CMK (cell line): ENCODE measurements at places on chromosomes 7 and 10.

- no peak for DNase-seq
These were observed 44.1 kb downstream of the VSTM4 start for GRCh38 chr10:49071160-49071761.

- no peak for DNase-seq
These were observed 126.6 kb downstream of the CCDC71L start for GRCh38 chr7:106534271-106534846.

DNA sequence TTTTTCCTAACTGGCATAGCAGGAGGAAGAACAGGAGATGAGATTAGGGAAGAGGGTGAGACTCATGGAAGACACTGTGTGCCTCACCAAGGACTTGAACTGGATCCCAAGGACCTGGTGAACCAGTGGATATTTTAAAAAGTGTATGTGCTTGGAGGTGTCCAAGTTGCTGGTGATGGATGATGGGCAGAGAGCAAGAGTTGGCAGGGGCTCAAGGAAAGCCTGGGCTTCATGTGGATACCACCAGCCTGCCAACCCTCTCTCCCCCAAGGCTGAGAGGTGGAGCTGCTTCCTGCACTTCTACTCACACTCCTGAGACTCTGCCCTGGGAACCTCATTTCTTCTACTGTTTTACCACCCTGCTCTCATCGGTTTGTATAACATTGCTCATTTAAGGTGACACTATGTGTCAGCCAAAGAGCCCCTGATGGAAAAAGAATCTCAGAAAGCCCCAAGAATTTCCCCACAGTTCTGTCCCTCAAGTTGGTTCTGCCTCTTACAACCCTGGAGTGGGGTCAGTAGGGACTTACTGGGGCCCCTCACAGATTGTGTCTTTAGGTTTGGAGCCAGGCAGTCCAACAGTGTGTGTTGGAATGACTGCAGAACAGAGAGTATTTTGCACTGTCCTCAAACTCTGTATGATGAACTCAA, 56.2 kb upstream of the PDCD4 start:
- DNase-seq = no peak

GRCh38 chr10:106226828-106227227, 937.7 kb downstream of the SORCS1 start:
- DNase-seq = no peak

- DNase-seq = no peak
These were observed 350.1 kb upstream of the COBL start for GRCh38 chr7:51666751-51667150.

DNA sequence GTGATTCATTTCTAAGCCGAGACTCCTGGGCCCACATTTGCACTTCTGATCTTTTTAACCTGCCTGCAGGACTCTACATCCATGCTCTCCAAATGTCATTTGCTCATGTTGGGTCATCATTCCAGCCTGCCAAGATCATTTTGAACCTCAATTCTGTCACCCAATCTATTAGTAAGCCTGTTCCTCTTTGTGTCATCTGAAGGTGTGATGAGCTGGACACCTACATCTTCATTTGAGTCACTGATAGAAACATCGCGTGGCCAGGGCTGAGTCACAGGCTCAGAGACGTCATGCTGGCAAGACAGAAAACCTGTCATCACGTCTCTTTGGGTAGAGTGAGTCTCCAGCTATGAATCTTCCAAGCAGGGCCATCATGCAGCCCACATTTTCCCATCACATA, 65.3 kb upstream of the SLF2 start:
- DNase-seq = no peak

GRCh38 chr7:123275036-123275753, 75.4 kb upstream of the SLC13A1 start:
- no peak for DNase-seq

- no peak for DNase-seq
These were observed 71.7 kb downstream of the LYZL2 start for GRCh38 chr10:30557884-30558283.

DNA sequence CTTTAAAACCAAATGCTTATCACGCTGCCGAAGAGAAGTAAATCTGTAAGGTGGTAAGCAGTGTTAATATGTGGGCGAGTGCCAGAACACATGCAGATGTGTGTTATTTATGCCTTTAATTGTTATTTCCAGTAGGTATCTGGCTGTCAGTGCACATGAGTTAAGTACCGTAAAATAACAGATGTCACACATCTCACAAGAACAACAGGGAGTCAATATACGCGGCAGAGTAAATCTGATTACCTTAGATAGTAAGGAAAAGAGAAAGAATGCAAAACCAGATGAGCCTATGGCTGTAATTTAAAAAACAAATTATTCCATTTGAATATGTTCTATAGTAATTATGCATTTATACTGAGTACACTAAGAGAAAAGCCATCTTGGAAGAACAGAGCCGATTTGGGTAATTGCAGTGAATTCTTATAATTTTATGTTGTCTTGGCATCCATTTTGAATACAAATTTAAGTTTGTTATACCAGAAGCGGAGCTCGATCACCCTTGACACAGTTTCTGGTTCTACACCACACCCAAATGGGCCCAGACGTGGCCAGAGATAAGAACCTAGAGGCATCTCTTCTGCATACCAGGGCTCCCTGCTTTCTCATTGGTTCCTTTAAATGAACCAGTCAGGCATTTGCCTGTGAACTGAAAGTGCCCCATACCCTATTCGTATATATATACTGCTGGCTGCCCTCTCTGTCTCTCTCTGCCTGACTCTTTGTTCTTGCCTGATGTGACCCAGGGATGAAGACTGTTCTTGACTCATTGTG, 34.8 kb downstream of the DNAJB9 start:
- DNase-seq = no peak

DNA sequence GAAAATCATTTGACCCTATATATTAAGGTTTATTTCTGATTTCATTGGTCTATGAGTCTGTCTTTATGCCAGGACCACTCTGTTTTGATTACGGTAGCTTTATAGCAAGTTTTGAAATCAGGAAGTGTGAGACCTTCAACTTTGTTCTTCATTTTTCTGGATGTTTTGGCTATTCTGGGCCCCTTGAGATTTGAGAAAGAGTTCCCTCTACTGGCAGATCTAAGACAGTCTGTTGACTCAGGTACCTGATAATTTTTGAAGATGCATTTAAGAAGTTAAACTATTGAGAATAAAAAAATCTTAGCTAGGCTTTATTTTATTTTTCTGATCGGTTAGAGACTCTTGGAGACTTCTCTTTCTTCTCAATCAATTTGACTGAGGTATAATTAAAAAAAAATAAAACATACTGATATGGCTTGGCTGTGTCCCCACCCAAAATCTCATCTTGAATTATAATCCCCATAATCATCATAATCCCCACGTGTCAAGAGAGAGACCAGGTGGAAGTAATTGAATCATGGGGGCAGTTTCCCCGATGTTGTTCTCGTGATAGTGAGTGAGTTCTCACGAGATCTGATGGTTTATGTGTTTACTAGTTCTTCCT, 209.2 kb downstream of the SNX10 start:
- DNase-seq = no peak

- no peak for DNase-seq
These were observed 256.5 kb downstream of the PHTF2 start for GRCh38 chr7:78055001-78055573.

DNA sequence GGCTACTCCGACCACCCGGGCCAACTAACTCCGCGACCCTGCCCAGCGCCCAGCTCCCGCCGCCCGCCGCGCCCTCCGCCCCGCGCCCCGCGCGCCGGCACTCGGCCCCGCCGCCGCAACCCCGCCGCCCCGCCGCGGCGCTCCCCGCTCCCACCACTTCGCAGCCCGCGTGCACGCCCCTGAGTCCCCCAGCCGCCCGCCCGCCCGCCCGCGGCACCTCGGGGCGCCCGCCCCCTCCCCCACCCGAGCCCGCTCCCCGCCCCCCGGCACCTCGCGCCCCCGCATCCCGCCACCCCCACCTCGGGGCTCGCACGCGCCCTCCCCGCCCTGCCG, 598 bp downstream of the JAZF1 start:
- DNase-seq = no peak

- DNase-seq = no peak
These were observed 3.3 kb downstream of the AHR start for GRCh38 chr7:17301471-17302456.

- no peak for DNase-seq
These were observed 129.2 kb downstream of the KCND2 start for GRCh38 chr7:120402079-120402767.

DNA sequence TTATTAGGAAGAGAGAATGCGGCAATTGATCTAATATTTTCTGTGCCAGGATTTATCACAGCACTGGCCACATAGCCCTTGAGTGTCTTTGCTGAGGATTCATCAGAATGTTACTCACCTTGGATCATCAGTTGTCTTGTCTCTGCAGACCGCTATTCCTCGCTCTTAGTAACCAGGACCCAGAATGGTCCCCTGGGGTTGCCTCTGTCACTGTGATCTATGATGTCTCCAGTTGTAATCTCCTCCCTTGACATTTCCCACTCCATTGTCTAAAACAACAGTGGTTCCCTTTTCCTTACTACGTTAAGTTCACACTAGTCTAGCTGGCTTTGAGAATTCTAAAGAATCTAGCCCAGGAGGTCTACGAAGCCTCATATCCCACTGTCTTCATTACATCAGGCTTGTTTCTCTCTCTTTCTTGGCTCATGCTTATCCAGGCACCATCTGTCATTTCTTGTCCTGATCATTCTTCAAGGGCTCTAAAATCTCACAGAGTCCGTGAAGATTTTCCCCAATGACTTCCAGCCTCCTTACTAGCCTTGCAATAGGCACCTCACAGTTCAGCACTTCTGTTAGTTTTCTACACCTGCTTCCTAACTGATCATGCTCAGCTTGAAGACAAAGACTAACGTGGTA, 125.8 kb downstream of the CUBN start:
- DNase-seq = no peak

- DNase-seq = no peak
These were observed 750.1 kb upstream of the SORCS1 start for GRCh38 chr10:107914450-107915214.

- DNase-seq = no peak
These were observed 60.4 kb downstream of the NEURL1 start for GRCh38 chr10:103553743-103554487.

DNA sequence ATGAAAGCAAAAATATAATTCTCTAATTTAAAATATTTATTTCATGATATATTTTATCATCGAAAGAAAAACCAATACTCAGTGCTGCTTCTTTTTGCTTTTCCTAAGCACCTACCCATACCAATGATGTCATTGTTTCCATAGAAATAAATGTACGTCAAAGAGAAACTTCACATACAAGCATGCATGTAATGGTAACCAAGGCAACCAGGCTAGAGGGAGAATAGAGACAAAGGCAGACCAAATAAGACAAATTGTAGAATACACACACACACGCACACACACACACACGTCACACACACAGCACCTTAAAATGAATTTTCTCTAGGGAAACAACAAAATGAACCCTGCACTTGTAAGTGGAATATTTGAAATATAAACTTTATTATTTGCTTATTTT, 75.5 kb downstream of the MACC1 start:
- no peak for DNase-seq

GRCh38 chr7:95646350-95646749, 50.0 kb upstream of the PDK4 start:
- DNase-seq = no peak

- DNase-seq = no peak
These were observed 12.0 kb downstream of the TBX20 start for GRCh38 chr7:35241884-35242283.

GRCh38 chr10:128914681-128915080, 552.4 kb upstream of the MGMT start:
- no peak for DNase-seq

GRCh38 chr7:71312755-71313490, 181.0 kb downstream of the GALNT17 start:
- no peak for DNase-seq
